ENCODE measurements at places on chromosomes 1 and 21.

- no peak for DNase-seq
Measured at GRCh38 chr1:166233750-166234366, 67.1 kb upstream of the FAM78B start.

DNA sequence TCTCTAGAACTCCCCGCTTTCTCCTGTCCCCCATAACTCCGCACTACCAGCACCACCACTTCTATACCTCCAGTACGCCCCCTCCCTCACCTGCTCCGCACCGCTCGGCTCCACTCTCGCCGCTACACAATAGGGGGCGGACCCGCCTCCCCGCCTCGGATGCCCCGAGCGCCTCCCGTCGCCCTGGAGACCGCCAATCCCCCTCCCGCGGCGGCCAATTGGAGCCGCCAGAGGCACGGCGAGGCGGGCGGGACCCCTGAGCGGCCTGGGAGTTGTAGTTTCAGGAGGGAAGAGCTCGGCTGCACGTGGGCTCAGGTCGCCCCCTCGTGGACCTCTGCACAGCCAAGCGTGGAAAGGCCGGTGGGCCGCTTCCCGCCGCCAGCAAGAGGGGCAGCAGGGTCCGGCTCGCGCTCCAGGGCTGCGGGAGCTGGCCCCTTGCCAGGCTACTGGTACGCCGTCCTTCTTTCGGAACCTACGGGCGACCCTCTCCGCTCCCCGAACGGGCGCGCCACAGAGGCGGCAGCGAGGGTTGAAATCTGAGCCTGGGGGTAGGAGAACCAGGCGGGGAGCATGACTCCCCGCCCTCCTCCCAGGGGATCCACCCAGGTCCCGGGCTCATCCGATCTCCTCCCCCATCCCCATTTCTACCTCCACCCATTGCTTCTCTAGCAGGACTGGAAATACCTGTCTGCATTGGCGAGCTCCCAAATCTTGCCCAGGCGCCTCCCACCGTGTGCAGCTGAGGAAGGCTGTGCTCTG is at the start of gene IGSF9:
Gene IGSF9, minus strand, starts transcription at position 131 of the 759 bp plus-strand sequence. CDS start 2,159 bp downstream, outside the sequence.
- peak; percentile 41 for DNase-seq

DNA sequence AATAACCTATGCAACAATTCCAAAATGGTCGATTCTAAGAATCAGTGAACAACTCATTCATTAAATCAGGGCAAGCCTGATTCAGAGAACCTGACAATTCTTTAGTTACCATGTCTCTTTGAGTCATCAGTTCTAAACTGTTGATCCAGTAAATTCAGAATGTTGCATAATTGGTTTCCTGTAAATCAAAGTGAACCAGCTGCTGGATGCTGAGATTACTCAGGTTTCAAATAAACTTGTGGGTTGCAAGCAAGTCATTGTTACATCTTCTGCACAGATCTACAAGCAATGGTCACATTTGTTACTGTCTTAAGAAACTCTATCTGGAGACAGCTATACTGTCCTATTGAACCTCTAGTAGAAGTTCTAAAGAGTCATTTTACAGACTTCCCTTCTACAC is 16.5 kb downstream of the PLA2G2D start:
- DNase-seq: no peak

- DNase-seq: peak; percentile 74
Measured at GRCh38 chr1:64282351-64282750, 78.9 kb downstream of the UBE2U start.

GRCh38 chr1:21229246-21230000 is 52.7 kb upstream of the EIF4G3 start:
- DNase-seq: no peak

DNA sequence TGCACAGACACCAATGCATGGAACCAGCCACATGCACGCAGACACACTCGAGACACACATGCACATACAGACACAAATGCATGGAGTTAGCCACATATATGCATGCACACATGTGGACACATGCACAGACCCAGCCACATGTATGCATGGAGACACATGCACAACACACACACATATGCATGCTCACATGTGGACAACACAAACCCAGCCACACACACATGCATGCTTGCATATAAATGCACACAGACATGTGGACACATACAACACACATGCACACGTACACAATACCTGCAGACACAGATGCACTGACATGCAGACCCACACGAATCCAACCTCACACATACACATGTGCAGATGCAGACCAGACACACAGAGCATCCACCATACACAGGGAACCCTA is 31.1 kb downstream of the WNT9A start:
- DNase-seq: no peak

- no peak for DNase-seq
Measured at GRCh38 chr1:222620566-222620965, 2.7 kb downstream of the MIA3 start.

- DNase-seq: no peak
Measured at GRCh38 chr1:178496410-178497135, at the start of gene CLEC20A. Gene CLEC20A, minus strand, starts transcription at chr1:178496964. Its CDS starts 25 bp downstream, at chr1:178496939.

DNA sequence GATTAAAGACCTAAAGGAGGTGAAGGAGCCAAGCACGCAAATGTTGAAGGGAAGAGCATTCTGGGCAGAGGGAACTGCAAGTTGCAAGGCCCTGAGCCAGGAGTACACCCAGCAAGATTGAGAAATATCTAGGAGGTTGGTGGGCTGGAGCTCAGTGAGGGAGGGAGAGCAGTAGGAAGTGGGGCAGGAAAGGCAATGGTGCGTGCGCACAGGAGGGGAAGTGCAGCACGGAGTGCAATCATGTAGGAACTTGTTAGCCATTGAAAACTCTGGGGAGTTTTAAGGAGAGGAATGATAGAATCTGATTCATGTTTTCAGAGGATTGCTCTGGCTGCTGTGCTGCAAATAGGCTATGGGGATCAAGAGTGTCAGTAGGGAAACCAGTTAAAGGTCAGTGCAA is 13.2 kb upstream of the IGSF3 start:
- DNase-seq: no peak

- no peak for DNase-seq
Measured at GRCh38 chr1:22789356-22789994, 78.8 kb downstream of the EPHB2 start.

DNA sequence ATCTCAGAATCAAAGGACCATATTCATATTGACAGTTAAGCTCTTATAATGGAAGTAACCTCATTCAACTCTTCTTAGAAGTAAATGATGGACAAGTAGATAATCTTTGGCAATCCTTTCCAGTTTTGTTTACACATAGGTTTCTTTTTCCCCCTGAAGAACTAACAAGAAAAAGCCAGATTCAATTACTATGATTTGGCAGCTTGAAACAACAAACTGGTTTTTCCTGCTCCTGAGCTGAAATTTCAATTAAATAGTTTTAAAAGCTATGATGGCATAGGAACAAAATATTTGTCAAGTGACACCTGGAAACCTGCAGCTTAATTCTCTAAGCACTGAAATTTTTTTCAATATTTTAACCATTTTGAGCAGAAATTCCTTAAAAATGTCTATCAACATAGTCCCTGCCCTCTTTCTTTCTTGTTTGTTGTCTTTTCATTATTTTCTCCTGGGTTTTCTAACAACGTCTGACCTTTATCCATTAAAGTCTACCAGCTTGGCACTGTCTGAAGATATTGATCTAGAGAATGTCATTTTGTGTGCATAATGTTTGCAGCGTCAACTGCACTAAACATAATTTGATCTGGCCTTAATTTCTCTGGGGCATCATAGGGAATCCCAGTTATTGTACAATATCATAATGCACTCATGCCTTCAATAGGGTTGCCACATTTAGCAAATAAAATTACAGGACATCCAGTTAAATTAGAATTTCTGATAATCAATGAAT is 4.0 kb upstream of the SLC35A3 start:
- DNase-seq: no peak

DNA sequence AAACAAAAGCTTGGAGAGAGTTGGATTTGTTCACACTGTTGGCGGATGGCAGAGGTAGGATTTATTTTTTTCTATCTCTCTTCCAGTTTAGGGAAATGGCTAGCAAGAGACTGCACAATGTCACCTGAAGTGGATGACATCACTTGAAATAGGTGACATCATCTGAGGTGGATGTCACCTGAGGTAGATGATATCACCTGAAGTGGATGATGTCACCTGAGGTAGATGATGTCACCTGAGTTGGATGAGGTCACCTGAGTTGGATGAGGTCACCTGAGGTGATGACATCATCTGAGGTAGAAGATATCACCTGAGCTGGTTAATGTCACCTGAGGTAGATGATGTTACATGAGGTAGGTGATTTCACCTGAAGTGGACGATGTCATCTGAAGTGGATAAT is 413.4 kb downstream of the DSCAM start:
- DNase-seq: no peak

- DNase-seq: no peak
Measured at GRCh38 chr1:206963119-206963712, 7.0 kb downstream of the FCAMR start.

DNA sequence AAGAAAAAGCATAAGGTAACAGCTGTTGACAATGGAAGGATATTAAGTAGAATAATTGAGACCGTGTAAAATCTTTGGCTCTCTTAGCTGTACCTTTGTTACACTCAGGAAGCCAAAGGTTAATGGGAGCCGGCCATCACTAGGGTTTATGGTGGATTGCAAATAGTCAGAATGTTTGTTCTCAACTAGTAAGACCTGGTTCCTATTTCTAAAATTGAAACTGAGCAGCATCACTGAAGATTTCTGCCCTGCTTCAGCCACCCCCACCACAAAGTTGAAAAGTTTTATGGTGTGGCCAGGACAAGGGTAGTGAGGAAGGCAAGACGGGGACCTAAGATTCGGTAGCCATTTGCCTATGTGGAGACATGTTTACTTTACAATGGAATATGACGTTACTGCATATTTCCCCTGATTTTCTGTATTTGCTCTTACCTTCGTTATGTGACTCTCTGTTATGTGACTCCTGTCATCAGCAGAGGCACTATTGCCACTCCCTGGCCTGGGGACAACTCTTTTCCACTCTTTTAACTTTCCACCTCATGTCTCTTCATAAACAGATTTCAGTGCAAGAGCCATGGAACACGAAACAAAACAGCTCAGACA is 41.4 kb upstream of the KIF1B start:
- DNase-seq: no peak

GRCh38 chr1:110584045-110584444 is 22.1 kb downstream of the KCNA2 start:
- DNase-seq: no peak

DNA sequence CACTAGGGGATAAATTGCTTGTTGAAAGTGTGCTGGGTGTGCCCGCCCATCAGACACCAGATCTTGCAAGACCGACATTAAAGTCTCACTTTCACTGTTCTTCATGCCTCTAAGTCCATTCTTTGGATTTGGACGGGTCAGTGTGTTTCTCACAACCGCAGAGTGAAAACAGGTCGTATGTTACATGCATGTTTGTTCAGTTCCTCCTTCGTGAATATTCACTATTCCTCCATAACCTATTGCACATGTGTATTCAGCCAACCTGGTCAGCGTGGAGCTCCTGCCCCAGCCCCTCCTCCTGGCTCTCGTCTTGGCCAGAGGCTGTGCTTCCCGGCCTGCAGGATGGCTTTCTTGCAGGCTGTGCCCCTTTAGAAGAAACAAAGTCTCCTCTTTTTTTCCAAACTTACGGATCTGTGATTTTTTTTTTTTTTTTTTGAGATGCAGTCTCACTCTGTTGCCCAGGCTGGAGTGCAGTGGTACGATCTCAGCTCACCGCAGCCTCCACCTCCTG is 2.2 kb upstream of the KRTAP10-6 start:
- no peak for DNase-seq

All from HFF-Myc (cell line).